ENCODE measurements at places on chromosomes 3 and 15.

DNA sequence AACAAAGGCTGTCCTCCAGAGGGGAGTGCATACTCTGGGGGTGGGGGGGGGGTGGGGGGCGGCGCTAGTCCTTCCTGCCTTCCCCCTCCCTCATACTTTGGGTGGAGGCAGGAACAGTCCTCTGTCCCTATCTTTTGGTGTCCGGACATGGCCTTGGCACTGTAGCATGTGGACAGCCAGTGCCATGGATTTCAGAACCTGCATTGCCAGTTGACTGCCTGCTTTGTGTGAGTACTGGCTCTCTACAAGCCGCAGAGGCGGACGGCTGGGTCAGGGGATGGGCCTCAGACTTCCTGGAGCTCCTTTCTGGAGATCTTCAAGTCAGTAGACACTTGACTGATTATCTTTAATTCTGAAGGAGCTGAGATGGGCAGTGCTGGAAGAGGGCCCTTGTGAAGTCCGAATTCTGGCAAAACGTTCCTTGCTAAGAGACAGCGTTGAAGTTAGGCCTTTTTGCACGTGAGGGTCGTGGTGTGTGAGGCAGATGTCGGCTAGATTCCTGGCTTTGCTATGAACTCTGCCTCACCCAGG is 2.5 kb downstream of the CLDN11 start:
- no peak for DNase-seq

GRCh38 chr15:95884276-95884675 is 446.2 kb upstream of the NR2F2 start:
- DNase-seq = no peak

DNA sequence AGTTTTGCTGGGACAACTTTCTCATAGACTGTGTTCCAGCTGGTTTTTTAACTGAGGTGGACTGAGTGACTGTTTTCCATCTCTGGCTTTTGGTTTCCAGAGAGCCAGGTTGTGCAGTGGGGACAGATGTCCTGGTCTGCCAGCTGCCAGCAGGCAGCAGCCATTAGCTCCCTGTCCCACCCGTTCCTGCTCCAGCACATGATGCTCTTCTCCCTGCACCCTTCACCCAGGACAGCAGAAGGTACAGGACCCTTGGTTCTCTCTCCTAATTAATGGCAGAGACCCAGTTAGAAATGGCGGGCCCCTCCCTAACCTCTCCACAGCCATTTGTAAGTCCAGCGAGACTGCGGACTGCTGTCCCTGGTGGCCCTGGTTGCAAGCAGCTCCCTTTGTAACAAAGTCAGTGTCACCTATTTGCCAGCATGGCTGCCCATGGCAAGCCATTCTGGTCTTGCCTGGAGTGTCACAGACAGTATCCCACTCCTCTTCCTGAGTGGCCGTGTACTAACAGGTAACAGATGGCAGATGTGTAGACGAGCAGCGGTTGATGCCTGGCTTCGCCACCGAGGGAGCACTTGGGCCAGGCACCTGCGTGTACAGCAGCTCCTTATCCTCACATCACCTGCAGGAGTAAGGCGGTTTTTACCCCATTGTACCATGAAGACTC is 148.3 kb downstream of the DNAJB8 start:
- DNase-seq = no peak

GRCh38 chr3:189718215-189718614 is 87.0 kb downstream of the TP63 start:
- no peak for DNase-seq

DNA sequence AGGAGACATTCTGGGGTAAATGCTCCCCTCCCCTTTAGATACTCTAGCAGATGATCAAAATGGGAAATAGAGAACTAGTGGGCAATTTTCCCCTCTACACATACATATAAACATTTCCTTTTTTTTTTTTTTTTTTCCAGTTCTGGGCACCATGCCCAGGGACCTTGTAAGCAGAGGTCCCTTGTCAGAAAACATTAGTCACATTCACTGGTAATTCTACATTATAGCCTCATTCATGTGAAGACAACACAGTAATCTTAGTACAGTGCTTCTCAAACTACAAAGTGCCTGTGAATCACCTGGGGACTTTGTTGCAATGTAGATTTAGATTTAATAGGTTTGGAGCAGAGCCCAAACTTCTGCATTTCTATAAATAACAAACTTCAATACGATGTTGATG is 60.1 kb upstream of the ACTC1 start:
- no peak for DNase-seq

GRCh38 chr3:128933213-128933921 is 53.9 kb downstream of the ACAD9 start:
- no peak for DNase-seq

- DNase-seq = no peak
Measured at GRCh38 chr3:52786330-52787215, 8.0 kb upstream of the ITIH3 start.

DNA sequence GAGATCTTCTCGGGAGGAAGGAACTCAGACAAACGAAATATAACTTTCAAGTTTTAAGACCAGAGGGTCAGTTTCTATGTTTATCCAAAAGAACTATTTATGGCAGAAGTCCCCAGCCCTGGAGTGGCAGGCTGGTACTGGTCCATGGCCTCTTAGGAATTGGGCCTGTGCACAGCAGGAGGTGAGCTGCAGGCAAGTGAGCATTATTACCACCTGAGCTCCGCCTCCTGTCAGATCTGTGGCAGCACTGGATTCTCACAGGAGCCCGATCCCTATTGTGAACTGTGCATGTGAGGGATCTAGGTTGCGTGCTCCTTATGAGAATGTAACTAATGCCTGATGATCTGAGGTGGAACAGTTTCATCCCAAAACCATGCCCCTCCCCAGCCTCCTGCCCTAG is 14.3 kb upstream of the HPS3 start:
- DNase-seq = no peak

DNA sequence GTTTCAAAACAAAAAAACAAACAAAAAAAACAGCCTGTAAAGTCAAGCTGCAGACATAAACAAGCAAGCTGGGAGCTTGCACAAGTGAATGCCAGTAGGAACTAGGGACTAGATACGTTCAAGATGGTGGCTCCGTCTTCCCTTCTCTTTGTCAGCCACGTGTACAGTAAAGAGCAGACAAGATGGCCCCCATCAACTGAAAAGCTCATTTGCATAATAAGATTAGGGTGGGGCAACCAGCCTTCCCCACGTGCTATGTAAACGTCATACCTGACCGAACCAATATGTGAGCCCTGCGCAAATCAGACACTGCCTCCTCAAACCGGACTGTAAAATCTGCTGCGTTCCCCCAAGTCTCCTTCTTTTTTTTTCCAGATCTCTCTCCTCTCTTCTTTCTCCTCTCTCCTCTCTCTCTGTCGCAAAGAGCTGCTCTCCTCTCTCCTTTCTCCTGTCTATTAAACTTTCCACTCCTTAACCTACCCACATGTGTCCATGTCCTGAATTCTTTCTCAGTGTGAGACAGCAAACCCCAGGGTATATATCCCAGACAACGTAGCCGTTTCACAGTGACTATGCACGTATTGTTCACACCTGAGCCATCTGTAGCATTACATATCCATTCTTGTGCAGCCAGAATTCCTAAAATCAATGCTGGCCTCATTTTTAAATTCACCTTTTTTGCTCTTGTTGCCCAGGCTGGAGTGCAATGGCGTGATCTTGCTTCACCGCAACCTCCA is 31.2 kb upstream of the FXR1 start:
- no peak for DNase-seq

- DNase-seq = peak; percentile 57
Measured at GRCh38 chr3:59286791-59287531, 237.1 kb upstream of the CFAP20DC start.

GRCh38 chr3:87706176-87706575 is 352.6 kb downstream of the CGGBP1 start:
- no peak for DNase-seq

DNA sequence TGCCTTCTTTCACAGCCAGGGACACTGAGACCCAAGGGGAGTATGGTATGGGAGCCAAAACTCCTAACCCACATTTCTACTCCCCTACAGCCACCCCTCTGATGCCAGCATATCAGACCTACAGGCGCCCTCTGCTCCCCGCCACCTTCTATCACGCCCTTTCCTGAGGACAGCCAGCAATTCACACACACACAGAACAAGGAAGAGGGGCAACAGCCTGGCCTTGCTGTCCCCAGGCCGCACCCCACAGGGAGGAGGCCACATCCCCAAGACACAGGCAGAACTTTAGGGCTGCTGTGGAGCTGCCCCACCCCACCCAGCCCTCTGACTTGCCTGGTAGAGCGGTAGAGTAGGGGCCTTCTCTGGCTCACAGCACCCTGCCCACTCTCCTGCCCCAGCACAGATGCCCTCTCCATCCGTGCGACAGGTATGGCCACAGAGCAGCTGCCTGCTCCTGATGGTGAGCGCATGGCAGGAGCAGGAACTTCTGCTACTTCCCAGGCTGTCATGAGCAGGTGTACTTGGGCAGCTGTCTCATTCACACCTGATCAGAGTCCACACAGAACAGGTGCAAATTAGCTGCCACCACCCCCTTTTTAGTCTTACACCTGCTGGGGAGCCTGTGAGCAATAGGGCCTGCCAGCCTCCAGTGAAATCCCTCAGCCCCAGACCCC is 33.4 kb downstream of the CCDC33 start:
- DNase-seq = no peak

- DNase-seq = peak; percentile 17
Measured at GRCh38 chr3:105353485-105354161, 13.1 kb upstream of the ALCAM start.

Measured in CD4-positive, alpha-beta T cell treated with Interleukin-15 for 1 hour (primary cell).